ENCODE measurements at places on chromosomes 1 and 21.

GRCh38 chr1:71583756-71584155 lies 502.9 kb upstream of the ZRANB2 start:
- no peak for DNase-seq

DNA sequence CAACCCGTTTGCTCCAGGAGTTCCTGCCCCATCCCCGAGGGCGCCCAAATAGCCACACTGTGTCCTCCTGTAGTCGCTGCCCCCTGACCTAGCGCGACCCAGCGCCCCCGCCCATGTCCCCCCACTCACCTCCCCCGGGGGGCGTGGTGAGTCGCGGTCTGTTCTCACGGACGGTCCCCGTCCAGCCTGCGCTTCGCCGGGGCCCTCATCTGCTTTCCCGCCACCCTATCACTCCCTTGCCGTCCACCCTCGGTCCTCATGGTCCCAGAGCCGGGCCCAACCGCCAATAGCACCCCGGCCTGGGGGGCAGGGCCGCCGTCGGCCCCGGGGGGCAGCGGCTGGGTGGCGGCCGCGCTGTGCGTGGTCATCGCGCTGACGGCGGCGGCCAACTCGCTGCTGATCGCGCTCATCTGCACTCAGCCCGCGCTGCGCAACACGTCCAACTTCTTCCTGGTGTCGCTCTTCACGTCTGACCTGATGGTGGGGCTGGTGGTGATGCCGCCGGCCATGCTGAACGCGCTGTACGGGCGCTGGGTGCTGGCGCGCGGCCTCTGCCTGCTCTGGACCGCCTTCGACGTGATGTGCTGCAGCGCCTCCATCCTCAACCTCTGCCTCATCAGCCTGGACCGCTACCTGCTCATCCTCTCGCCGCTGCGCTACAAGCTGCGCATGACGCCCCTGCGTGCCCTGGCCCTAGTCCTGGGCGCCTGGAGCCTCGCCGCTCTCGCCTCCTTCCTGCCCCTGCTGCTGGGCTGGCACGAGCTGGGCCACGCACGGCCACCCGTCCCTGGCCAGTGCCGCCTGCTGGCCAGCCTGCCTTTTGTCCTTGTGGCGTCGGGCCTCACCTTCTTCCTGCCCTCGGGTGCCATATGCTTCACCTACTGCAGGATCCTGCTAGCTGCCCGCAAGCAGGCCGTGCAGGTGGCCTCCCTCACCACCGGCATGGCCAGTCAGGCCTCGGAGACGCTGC lies 1.1 kb downstream of the HTR6 start:
- no peak for DNase-seq

GRCh38 chr1:209655411-209656231 lies 3.4 kb upstream of the LAMB3 start:
- DNase-seq = no peak

- DNase-seq = no peak
Measured at GRCh38 chr1:167105271-167106118, 11.6 kb downstream of the STYXL2 start.

- DNase-seq = no peak
Measured at GRCh38 chr1:112388436-112388835, 7.6 kb upstream of the CTTNBP2NL start.

DNA sequence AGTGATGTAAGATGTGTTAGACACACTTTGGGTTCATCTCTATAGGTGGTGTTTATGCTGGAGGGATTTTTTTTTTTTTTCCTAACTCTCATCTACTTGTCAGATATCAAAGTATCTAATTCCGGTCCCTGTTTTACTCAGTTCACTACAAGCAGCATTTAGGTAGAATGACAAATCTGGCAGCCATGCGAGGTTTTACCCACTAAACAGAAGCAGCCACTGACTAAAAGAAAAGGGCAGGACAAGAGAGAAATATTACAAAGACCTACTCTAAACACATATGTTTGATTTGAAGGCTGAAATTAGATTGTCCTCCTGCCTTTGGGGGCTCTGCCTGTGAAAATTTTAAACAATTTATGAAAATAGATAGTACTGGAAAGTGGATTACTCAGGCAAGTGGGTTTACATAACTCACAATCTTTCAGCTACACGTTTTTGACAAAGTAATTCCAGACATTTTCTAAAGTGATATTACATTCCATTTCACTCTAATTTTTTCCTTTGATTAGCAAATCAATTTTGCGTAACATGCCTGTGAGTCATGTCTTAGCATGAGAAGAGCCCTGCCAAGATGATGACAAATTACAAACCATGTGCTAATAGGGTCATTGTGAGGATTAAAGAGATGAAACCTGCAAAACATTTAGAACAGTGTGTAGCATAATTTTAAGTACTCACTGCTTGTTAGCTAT lies 172.6 kb downstream of the PLA2G4A start:
- DNase-seq = no peak

All from right atrium auricular region (tissue), 2 donors.